ENCODE measurements at places on chromosomes 3 and 15.
A peak's percentile ranks its signal among the peaks of the same experiment; 100 is the strongest.

GRCh38 chr3:52817221-52817620, 13.3 kb downstream of the ITIH4 start:
- no peak for DNase-seq

DNA sequence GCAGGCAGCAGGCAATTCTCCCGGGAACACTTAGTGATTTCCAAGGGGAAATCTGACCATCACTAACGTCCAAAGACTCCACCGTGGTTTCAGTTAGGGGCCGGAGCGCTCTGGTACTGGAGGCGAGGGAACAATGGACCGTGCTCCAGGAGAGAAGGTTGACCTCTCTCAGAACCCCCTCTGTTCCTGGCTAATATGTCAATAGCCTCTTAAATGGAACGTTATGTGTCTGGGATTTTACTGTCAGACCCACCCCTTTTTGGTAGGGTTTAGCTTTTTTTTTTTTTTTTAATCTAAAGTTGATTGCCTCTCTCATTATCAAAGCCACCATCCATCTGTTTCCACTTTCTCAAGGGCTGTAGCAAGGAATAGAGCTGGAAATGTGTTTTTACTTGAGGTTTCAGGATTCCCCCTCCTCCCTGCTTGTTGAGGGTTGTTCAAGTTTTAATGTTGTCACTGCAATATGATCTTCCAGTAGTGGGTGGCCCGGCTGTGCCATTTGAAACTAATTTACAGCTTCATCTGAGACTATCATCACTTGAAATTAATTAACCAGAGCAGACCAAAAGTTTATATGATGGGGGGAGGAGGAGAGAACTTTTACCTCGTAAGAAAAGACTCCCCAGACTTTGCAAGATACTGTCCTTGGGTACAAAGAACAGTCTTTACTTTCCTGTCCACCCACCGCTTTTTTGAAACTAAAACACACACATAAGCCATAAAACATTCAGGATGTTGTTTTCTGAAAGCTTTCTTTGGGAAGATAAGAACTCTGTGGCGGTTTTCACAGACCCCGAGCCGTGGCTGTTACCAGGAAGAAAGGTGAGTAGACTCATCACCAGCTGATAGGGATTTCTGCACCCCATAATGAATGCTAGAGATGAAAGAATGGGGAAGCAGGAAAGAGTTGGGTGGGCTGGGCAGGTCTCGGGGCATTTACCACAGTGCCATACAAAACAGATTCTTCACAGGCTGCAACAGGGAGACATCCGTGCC, 187.8 kb downstream of the UACA start:
- no peak for DNase-seq

- DNase-seq = no peak
Measured at GRCh38 chr3:37630441-37630840, 231.2 kb upstream of the CTDSPL start.

DNA sequence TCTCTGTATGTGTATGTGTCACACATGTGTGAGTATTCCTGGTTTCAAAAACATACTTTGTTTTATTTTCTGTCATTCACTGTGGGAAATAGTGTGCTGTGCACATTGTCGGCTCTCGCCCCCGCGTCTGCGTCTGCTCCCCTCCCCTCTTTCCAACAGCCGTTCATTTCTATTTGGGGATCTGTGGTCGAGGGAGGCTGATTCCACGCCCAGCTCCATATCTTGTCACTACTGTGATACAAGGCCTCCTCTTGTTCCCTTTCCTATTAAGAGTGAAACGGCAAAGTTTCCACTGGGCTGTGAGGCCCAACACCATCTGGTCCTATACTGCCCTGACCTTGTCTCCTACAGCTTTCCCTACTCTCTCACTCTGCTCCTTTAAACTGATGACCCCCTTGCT, 172.5 kb upstream of the LRIG1 start:
- no peak for DNase-seq

DNA sequence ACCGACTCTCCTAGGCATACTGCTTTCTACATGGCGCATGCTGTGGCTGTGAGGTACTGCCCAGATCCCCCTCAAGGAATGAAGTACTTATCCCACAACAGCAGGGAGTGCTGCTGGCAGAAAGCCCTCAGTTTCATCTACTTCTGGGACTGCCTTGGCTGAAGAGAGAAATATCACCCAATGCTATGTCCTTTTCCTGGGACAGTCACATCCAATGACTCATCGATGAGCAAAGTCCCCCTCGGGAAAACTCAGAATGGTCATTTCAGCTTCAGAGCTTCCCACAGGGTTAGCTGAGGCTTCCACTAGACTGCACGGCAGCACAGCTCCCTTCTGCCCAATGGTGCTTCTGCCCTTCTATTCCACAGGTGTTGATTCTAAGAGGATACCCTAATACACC, 3.6 kb upstream of the NMD3 start:
- DNase-seq = no peak

DNA sequence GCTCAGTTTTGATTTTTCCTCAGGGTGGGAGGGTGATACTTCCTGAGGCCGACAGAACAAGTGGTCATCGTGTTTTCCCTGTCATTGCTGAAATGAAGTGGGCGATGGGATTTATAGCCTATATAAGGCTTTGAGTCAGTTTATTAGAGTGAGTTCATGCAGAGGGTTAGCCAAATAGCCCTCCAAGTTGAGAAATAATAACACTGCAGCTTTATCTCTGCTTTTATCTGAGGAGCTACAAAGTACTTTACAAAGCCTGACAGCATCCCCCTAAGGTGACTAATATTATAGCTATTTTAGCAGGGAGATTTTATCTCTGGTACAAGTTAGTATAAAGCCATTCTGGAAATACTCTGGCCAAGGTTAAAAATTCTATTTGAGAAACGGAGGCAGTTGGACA, 389.6 kb downstream of the MFSD1 start:
- DNase-seq = no peak

- DNase-seq = no peak
Measured at GRCh38 chr15:52483707-52484106, 45.0 kb downstream of the MYO5A start.

DNA sequence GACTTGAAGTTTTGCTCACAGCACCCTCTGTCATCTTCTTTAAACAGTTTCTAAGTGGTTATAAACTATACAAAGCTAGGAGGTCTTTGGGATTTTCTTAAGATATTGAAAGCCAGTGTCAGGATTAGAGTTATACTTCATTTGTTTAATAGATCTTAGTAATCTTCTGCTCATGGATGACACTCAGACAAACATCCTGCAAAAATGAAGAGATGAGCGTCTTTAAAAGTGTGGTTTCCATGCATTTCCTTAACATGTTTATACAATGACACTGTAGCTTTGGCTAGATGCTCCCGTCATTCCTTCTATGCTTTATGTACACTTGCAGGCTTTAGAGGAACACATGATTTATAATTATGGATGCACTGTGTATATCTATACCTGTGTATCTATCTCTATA, 182.2 kb downstream of the NAALADL2 start:
- no peak for DNase-seq

GRCh38 chr3:32202496-32202895, 36.0 kb upstream of the CMTM8 start:
- no peak for DNase-seq

DNA sequence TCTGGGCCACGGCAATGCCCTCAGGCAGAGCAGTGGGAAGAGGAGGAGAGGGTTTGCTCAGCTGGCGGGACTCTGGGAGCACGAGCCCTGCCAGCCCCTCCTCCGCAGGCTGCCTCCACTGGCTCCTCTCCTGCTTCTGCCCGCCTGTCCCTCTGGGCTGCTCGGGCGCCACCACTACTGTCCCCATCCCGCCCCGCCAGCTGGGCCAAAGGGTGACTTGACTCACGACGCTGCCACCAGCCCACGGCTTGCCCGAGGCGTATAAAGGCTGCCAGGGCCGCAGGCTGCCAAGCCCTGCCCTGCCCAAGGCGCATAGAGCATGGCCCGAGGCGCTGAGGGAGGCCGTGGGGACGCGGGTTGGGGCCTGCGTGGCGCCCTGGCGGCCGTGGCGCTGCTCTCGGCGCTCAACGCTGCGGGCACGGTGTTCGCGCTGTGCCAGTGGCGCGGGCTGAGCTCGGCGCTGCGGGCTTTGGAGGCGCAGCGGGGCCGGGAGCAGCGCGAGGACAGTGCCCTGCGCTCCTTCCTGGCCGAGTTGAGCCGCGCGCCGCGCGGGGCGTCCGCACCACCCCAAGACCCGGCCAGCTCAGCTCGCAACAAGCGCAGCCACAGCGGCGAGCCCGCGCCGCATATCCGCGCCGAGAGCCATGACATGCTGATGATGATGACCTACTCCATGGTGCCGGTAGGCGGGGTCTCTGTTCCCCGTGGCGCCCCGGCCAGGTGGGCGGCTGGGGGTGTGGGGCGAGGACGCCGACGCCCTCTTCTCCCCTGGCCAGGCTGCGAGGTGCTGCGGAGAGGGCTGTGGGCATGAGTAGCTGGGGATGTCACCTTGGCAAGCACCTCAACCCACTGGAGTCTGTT, at the start of gene GLDN:
Gene GLDN (plus strand): TSS at position 290 of the 861 bp plus-strand sequence. CDS start 30 bp downstream, at position 320.
- DNase-seq = no peak

GRCh38 chr3:52787246-52787645, 7.3 kb upstream of the ITIH3 start:
- no peak for DNase-seq

DNA sequence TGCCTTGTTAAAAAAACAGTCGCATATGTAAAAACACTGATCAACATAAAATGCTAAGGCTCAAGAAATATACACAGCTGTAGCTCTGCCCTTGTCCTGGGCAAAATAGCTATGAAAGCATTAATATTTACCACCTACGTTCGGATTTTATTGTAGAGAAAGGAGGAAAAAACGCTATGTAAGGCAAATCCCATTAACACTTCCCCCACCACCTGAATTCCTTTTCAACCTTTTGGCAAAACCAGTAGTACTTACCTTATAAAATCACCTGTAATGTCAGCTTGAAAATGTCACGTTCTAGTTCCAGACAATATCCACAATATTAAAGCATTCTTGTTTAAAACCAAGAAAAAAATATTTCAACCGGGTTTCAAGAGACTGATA, 3.6 kb downstream of the TRA2B start:
- no peak for DNase-seq

DNA sequence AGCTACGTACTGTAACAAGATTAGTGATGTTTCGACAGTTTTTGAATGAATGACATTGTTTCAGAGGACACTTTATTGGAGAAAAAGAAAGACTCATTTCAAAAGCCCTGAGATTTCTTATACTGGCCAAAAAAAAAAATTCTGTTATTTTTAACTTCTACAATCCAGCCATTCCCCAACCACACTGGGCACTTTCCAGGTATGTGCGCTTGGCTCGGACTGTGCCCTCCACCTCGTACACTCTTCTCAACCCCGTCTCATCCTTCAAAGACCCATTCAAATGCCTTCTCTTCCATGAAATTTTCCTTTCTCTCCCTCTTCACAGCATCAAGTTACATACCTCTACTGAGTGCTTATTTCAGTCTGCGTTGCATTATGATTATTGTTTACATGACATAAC, 328.5 kb upstream of the SOX2 start:
- DNase-seq = no peak

GRCh38 chr15:40006646-40007045, 32.3 kb downstream of the SRP14 start:
- no peak for DNase-seq

DNA sequence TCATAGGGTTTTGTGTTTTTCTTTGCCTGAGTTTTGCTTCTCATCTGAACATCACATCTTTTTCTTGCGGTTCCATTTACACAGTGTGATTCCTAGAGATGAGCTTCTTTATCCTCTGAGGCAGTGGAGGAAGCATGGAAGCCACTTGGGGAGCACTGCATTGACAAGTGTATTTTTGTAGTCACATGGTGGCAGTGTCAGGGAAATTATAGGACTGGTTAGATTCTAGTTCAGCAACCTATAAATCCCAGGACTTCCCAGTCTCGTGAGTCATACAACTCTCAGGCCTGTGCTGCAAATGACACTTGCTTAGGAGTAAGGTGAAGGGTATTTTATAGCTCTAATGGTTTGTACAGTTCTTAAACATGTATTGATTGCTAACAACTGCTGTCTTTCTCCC, 58.4 kb downstream of the RBM6 start:
- no peak for DNase-seq

DNA sequence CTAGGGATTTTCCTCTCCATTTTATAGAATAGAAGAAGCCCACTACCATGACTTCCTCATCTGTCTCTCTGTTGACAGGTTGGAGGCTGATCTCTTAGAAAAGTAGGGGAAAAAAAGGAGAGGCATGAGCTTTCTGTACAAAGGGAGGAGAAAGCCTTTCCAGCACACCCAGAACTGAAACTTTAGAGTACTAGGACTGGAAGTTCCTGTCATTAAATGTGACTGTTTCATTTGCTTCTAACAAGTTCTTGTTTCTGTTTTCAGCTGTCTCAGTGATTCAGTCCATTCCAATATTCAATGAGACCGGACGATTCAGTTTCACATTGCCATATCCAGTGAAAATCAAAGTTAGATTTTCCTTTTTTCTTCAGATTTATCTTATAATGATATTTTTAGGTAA, 39.0 kb downstream of the INTS14 start:
- DNase-seq = no peak

- no peak for DNase-seq
Measured at GRCh38 chr3:150480877-150481276, 65.4 kb downstream of the SERP1 start.

GRCh38 chr3:65751123-65751700, 287.5 kb downstream of the MAGI1 start:
- DNase-seq = no peak

- DNase-seq = no peak
Measured at GRCh38 chr15:41194444-41194843, 36.1 kb downstream of the EXD1 start.

DNA sequence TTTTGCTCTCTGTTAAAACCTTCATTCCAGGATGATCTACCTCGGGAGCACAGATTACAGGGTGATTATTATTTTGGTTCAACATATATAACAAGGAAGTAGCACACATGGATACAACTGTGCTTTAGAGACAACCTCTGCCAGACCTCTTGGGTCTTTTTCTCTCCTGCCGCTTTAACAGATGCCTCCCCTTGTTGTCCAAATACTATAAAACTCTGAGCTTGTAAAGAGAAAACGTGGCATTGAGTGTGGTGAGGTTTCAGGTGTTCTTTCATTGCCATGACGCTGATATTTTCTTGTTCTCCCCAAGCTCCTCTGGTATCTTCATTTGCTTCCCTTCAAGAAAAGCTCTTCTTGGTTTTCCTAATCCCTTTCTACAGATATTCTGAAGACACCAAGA, 29.0 kb downstream of the BCL2L10 start:
- DNase-seq = no peak

DNA sequence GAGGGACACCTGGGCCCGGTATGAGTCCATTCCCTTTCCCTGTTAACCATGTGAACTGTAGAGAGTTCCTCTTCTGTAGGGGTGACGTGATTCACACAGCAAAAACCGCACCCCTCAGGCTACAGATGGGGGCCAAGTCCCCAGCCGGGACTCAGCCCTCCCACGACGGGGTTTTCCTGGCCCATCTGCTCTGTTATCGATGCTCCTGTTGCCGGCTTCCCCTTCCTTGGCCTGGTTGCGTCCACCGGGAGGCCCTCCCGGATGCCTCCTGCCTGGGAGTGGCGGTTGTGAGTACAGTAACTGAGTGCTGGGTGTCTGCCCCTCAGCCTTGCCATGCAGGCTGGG, 817 bp upstream of the PLXNA1 start:
- peak; percentile 39 for DNase-seq

GRCh38 chr3:114499976-114500375, 206.1 kb downstream of the TIGIT start:
- peak; percentile 8 for DNase-seq

- DNase-seq = no peak
Measured at GRCh38 chr3:186193534-186194450, 84.9 kb upstream of the ETV5 start.
